ENCODE measurements at places on chromosomes 4 and X. TPM values are rescaled to one million over a fixed set of nuclear protein-coding genes. Genes with fewer than 3 reads are reported as not detected.

Gene SLC10A3
- 37.5 TPM for total RNA-seq

Gene ZNF185
- total RNA-seq: 4.0 TPM

Gene ZNF595
- 9.4 TPM for total RNA-seq

Gene ALB
- total RNA-seq: 1.1 TPM

Gene KLF8
- total RNA-seq: 1.7 TPM

Gene USP51
- total RNA-seq: 0.65 TPM

Gene GSX2
- not detected for total RNA-seq

Gene CLNK
- not detected for total RNA-seq

Gene JCHAIN
- 1.3 TPM for total RNA-seq

Gene PLXNA3
- total RNA-seq: 14.2 TPM

Gene PNCK
- not detected for total RNA-seq

Gene STAP1
- not detected for total RNA-seq

Gene CT47B1
- total RNA-seq: not detected

Gene TCEAL7
- total RNA-seq: 30.5 TPM

Gene DGKK
- total RNA-seq: not detected

Gene AKAP4
- total RNA-seq: not detected

Gene HCFC1
- 35.6 TPM for total RNA-seq

Gene FRMD7
- not detected for total RNA-seq

Gene HSD17B13
- total RNA-seq: 0.24 TPM

Gene REPS2
- total RNA-seq: 3.8 TPM

Gene FAM149A
- total RNA-seq: 5.6 TPM

Gene HSPA4L
- 3.2 TPM for total RNA-seq

Gene SPRY1
- total RNA-seq: 16.7 TPM

Gene GNL3L
- total RNA-seq: 17.2 TPM

Gene ADH1A
- total RNA-seq: not detected

Gene SLC35A2
- 39.3 TPM for total RNA-seq

Gene MAGEA2B
- not detected for total RNA-seq

Gene CFAP299
- not detected for total RNA-seq

Gene GAGE12J
- not detected for total RNA-seq

Gene SOD3
- 2.7 TPM for total RNA-seq

Gene CYSLTR1
- not detected for total RNA-seq

Gene MAGED2
- 293 TPM for total RNA-seq

Gene TRIML2
- total RNA-seq: not detected

Gene SPANXN5
- not detected for total RNA-seq

Gene EREG
- 126 TPM for total RNA-seq

Gene ADAM29
- total RNA-seq: not detected

Gene IKBKG
- 58.2 TPM for total RNA-seq

Gene SH3RF1
- total RNA-seq: 17.9 TPM

Measured in epithelial cell of alveolus of lung (primary cell).